ENCODE measurements at places on chromosomes 5 and 9.

GRCh38 chr5:68698025-68698940 is 395.5 kb upstream of the SLC30A5 start:
- no peak for DNase-seq

GRCh38 chr5:114839360-114839759 is 330.3 kb downstream of the TRIM36 start:
- no peak for DNase-seq

DNA sequence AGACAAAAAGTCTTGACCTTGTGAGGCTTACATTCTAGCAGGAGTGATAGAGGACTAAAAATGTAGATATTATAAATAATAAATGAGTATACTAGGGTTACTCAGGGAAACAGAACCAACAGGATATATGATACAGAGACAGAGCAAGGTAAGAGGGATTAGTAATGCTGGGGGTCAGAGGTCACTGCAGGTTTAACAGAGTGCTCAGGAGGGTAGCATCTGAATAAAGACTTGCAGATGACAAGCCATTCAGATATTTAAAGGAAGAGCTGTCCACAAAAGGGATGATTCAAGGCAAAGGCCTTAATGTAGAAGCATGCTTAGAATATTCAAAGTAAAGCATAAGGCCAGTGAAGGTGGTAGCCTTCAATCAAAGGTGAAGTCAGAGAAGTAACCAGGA is 65.6 kb upstream of the SEMA6A start:
- DNase-seq, result no peak

DNA sequence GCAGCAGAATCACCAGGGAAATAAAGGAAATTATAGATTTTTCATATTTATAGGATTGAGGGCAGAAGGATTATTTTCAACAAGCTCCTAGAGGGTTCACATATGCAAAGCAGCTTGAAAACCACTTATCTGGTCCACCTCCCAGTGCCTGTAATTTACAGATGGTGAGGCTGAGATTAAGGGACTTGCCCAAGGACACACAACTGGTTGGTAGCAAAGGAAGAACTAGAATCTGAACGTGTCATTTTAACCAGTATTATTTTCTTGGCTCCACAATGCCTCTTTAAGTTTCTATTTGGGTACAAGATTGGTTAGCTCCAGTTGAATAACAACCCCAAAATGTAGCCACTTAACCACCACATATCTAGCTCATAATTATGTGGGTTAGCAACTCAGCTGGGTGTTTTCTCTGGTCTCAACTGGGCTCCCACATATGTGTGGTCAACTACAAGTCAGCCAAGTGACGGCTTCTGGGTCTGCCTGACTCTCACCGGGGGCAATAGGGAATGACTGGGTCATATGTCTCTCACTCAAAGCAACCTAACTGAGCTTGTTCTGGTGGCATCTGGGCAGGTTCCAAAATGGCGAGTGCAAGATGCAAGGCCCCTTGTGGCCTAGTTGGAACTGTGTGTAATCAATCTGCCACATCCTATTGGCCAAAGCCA is 127.7 kb downstream of the ZDHHC21 start:
- DNase-seq, result no peak

DNA sequence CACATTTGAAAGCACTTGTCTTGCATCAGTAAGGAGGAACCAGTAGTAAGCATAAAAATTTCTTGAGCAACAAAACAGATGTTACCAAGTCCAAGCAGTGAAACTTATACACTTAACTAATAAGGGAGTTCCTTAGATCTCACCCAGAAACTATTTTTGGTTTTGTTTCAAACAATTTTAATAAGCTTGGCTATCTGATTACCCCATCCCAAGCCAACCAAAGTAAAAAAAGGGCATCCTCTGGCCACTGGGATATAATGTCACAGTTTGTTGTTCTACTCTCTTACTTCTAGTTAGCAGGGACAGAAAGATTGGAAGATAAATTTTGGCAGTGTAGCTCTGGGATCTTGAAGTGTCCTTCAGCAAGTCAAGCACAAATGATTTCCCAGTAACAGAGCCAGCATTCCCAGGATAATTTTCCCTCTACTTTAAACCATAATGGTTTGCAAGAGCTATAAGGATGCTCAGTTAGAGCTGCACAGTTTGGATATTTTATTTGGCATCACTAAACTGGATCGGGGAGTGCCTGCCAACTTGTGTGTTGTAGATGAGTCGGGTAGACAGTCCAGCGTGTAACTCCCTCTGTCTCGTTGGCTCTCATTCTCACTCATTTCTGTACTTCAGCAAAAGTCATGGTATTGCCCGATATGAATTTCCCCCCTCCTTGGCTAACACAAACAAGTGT is 161.9 kb upstream of the HMHB1 start:
- DNase-seq, result no peak
